Heart left ventricle (tissue), 16 donors: ENCODE measurements at places on chromosomes 3 and 15. TPM values are rescaled to one million over a fixed set of nuclear protein-coding genes. Genes with fewer than 3 reads are reported as not detected.

Gene SPINK8
- total RNA-seq: not detected

Gene ZNF501
- total RNA-seq: 3.6 TPM

Gene LCTL
- not detected for total RNA-seq

Gene MESP1
- total RNA-seq: 6.9 TPM

Gene MESP2
- total RNA-seq: not detected

Gene EPB42
- total RNA-seq: not detected

Gene CCR3
- total RNA-seq: 0.27 TPM

Gene DLEC1
- 0.35 TPM for total RNA-seq
